ENCODE measurements at places on chromosomes 13 and 19.

DNA sequence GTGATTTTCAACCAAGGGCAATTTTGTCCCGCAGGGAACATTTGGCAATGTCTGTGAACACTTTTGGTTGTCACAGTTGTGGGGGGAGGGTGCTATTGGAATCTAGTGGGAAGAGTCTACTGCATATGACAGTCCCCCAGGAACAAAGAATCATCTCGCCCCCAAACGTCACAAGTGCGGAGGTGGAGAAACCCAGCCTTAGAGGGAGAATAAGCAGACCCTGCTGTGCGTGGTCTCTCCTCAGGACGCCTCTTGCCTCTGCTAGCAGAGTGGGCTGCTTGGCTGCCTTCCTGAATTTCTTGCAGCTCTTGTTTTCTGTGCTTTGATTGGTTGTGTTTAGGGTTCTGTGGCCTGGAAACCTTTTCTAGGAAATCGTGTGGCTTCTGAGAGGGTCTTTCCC is 42.5 kb downstream of the NFIX start:
- no peak for DNase-seq

GRCh38 chr13:90773681-90774080 is 573.8 kb upstream of the MIR17HG start:
- DNase-seq = no peak

DNA sequence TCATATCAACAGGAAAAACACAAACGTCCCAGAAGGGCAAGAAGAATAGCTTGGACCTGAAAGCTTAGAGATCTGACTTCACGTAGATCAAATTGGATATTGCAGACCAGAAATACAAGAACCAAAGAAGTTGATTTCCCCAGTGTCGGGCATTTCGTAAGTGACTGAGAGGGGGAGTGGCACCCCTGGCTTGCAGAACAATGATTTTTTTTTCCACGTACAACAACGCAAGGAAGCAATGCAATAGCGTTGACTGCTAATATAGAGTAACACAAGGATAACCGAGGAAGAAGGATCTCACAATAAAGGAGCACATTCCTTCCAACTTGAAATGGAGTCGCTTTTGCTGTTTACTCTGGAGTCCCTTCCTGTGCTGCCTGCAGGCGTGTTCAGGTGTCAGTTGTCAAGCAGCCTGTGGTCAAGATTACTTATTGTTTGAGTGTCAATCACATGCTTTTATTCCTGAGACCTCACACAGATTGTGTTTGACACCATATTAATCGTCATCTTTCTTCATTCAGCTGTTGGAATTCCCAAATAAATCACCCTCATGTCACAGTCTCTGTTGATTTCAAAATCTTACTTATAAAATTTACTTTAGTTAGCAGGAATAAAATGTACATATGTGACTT is 139.4 kb downstream of the FREM2 start:
- DNase-seq = no peak

GRCh38 chr19:49017041-49017665 is at the start of gene LHB:
TSS of gene LHB (minus strand) at chr19:49017091. CDS start at chr19:49017081, 10 bp downstream.
- DNase-seq = no peak

DNA sequence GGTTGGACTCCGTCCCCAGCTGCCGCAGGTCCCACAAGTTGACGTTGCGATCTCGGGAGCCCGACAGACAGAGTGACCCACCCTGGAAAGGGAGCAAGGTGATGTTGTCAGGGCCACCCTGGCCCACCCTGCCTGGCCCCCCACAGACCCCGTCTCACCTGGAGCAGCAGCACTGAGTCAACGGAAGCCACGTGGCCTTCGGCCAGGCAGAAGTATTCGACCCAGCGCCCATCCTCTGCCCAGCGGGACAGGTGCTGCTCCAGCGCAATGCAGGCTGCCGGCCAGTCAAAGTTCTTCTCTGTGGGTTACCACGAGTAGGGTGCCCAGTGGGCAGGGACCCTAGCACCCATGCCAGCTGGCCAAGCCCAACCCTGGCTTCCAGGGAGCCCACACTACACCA is 1.8 kb downstream of the FBXW9 start:
- DNase-seq = no peak

- DNase-seq = no peak
Measured at GRCh38 chr13:32063619-32064233, 32.2 kb downstream of the FRY start.

DNA sequence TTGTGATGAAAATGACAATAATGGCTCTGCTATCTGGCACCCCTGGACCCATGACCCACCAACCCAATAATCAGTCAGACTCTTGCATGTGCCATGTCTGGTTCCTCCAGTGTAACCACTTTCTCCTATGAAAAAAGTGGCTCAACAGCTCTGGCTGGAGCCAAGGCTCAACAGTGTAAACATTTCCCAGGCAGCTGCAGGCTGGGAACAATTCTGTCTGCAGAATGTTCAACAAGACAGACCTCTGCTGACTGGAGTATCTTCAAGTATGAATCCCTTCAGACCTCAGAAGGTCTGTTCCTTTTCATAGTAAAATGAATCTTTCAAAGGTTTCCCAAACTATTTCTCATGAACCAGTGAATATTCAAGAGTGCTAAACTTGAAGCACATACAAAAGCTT is 410.1 kb upstream of the HTR2A start:
- no peak for DNase-seq

GRCh38 chr13:24668955-24669582 is 11.1 kb upstream of the ATP12A start:
- no peak for DNase-seq

GRCh38 chr13:80957019-80957655 is 616.2 kb upstream of the SPRY2 start:
- DNase-seq = no peak

- DNase-seq = no peak
Measured at GRCh38 chr19:48737360-48737998, 2.9 kb downstream of the RASIP1 start.

DNA sequence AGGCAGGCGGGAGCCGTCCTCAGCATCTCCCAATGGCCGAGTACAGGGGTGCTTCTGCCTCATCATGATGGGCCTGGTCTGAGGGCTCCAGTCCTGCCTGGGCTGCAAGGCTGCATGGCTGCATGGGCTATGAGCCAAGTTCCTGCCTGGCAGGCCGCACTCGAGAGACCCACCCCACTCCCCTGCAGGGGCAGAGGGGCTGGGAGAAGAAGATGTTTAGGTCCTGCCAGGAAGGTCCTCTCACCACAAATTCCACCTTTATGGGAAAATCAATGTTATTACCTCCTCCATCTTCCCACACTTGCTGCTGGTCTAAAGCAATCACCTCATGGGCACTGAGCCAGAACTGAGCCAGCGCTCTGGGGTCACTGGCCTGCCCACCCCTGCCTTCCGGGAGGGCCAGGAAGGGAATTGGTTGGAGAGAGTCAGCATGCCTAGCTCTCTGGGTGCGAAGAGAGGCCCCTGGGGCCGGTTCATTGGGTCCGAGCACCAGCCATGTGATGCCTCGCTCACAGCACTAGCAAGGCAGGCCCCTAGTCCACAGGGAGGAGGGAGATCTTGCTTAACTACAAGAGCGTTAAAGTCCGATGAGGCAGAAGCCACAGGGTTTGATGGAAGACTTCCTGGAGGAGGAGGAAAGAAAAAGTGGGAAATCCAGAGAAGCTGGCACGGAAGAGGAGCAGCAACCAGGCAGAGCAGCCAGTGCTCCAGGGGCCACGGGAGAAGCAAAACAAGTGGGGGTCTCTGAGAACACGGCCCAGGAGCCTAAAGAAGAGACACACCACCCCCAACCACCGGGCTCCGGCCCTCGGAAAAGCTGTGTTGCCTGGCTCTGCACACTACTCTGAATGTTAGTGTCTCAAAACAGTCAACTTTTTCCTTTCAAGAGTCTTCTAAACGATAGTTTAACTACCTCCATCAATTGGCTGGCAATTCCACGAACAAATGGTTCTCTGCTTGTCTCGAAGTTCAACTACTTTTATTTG is 63.1 kb downstream of the CEBPG start:
- DNase-seq = no peak

- DNase-seq = no peak
Measured at GRCh38 chr19:49437231-49437630, 4.1 kb downstream of the SLC17A7 start.

- DNase-seq = no peak
Measured at GRCh38 chr19:52592301-52592700, 22.2 kb downstream of the ZNF701 start.

DNA sequence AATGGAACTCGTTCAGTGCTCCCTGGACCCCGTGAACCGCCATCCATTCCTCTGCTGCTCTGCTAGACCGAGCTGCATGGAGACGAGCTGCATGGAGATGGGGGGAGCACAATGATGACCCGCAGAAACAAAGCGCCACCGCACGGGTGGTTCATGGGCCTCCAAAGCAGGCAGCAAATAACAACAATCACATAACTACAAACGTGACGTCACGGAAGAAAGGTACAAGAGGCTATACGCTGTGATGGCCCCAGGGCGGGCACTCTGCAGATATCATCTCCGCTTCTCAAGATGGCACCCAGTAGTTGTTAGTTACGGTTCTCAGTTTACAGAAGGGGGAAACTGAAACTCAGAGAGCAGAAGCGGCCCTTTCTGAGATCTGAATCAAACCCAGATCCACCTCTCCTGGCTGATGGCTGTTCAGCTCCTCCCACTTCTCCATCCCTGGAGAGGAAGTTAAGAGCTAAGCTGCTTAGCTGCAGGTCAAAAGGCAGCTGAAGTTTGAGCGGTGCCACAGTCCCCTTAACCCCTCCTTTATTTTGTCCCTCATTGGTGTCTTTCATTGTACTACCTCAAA is 1.7 kb downstream of the ATP13A1 start:
- no peak for DNase-seq

- no peak for DNase-seq
Measured at GRCh38 chr13:48950501-48950875, 25.2 kb upstream of the FNDC3A start.

GRCh38 chr13:102395174-102395573 is 6.7 kb downstream of the FGF14 start:
- no peak for DNase-seq

DNA sequence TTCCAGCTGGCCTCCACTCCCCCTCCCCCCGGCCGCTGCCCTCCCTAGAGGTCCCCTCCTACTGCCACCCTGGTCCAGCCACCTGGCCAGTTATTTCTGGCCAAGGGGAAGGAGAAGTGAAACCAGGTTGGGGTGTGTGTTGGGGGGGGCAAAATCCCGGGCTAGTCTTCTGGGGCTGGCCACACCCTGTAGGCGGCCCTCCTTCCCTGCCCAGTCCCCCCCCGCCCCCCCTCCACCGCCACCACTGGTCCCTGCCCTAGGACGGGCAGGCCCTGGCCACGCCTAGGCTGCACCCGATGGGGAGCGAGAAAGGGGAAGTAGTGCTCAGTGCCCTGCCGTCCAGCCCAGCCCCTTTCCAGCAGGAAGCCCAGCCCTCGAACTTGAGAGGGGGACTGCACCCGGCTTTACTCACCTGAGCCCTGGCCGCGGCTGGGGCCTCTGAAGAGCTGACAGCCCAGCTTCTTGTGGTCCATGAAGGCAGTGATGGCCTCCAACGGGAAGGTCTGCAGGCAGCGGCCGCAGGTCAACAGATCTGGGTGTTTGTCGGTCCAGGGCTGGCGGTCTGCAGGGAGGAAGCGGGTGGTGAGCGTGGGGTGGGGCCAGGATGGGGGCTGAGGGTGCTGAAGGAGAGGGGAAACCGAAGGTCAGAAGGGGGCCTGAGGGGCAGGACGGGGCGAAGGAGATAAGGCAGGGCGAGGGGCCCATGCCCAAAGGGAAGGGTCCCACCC is 813 bp downstream of the ZNF296 start:
- DNase-seq = no peak

- no peak for DNase-seq
Measured at GRCh38 chr13:28429685-28430290, 65.1 kb downstream of the FLT1 start.

DNA sequence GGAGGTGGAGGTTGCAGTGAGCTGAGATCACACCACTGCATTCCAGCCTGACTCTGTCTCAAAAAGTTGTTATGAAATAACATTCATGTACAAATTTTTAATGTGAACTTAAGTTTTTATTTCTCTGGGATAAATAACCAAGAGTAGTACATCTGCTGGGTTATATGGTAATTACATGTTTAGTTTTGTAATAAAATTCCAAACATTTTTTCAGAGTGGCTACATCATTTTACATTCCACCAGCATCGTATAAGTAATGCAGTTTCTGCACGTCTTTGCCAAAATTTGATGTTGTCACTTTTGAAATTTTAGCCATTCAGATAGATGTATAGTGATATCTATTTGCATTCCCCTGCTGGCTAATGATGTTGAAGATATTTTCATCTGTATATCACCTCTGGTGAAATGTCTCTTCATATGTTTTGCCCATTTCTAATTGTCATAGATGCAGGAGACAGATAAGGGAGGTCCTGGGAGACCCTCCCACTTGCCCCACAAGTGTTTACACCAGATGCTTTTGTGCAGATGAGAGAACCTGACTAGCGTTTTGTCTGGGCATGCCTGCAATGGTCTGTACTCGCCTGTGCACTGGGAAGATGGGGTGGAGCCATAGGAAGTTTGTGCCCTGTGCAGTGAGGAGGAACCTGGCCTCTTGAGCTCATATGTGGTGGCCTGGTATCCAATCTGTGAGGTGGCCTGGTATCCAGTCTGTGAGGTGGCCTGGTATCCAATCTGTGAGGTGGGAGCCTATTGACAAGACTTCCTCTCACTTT is 12.7 kb upstream of the KBTBD6 start:
- no peak for DNase-seq

GRCh38 chr19:28210886-28211285 is 1002.1 kb downstream of the UQCRFS1 start:
- DNase-seq = no peak

DNA sequence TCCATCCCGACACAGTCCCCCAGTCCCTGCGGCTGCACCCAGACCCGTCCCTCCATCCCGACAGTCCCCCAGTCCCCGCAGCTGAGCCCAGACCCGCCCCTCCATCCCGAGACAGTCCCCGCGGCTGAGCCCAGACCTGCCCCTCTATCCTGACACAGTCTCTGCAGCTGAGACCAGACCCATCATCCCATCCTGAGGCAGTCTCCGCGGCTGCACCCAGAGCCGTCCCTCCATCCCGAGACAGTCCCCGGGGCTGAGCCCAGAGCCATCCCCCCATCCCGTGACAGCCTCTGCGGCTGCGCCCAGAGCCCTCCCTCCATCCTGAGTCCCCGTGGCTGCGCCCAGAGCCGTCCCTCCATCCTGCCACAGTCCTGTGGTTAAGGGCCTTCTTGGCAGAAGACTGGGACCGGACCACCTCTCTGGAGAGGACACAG is 28.8 kb upstream of the TMEM255B start:
- DNase-seq = no peak

- no peak for DNase-seq
Measured at GRCh38 chr13:46035066-46035465, 17.5 kb downstream of the ZC3H13 start.

DNA sequence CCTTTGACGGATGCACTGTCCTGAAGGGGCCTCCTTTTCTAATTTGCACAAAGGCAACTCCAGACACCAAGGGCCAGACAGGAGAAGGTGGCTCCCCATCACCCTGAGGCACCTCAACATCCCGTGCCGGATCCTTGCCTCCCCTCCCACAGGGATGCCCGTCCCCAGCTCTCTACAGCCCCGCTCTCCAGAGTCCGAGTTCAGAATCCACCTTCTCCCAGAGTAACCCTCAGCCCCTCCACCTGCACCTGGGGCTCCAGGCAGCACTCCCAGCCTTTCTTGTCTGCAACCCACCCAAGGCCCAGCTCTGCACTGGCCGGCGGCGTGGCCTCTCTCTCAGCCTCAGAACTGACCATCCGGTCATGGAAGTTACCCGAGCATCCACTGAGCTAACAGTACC is 4.8 kb downstream of the NDUFB7 start:
- no peak for DNase-seq

GRCh38 chr13:78976696-78977095 is 317.7 kb upstream of the OBI1 start:
- no peak for DNase-seq

All from activated CD4-positive, alpha-beta T cell treated with anti-CD3 and anti-CD28 coated beads, Interleukin-2, amount 50 U/mL, for 4 hours (primary cell).